ENCODE measurements at places on chromosomes 1 and 21. TPM values are rescaled to one million over a fixed set of nuclear protein-coding genes. Genes with fewer than 3 reads are reported as not detected.

DNA sequence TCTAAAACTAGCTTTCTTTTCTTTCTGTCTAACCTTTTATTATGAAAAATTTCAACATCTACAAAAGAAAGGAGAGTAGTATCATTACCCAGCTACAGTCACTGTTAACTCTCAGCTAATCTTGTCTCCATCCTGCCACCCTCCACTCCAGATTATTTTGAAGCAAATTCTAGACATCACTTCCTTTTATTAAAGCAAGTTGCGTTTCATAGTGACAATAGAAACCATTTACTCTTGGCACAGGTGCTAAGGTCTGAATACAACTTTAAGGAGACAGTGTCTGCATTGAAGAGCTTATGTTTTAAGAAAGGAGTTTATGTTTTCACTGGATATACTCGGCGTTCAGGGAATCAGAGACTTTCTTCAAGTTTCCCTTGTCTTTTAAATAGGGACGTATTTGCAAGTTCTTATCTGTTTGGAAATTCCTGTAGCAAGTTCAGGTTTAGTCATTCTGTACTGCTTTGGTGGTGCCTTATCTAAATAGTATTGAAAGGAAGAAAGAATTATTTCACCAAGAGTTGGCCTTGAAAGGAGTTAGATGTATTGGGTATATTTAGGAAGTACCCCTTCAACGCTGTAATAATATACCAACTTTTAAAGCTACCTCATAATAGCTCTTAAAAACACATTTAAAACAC lies 42.7 kb downstream of the ITSN1 start:
- no peaks in the 10 kb centered on the region for H3K36me3 ChIP-seq
- DNase-seq: no peak
- no peak overlapping the region for H3K4me3 ChIP-seq
- H3K27me3 ChIP-seq: peaks cover 15% of the 10 kb centered on the region
- no peaks in the 10 kb centered on the region for H3K4me1 ChIP-seq

- no peak for DNase-seq
- H3K4me3 ChIP-seq: no peak overlapping the region
- H3K4me1 ChIP-seq: no peaks in the 10 kb centered on the region
- H3K36me3 ChIP-seq: no peaks in the 10 kb centered on the region
- no peak overlapping the region for H3K27ac ChIP-seq
- H3K27me3 ChIP-seq: no peaks in the 10 kb centered on the region
These were observed 181.5 kb downstream of the NPHP4 start for GRCh38 chr1:5810553-5811270.

DNA sequence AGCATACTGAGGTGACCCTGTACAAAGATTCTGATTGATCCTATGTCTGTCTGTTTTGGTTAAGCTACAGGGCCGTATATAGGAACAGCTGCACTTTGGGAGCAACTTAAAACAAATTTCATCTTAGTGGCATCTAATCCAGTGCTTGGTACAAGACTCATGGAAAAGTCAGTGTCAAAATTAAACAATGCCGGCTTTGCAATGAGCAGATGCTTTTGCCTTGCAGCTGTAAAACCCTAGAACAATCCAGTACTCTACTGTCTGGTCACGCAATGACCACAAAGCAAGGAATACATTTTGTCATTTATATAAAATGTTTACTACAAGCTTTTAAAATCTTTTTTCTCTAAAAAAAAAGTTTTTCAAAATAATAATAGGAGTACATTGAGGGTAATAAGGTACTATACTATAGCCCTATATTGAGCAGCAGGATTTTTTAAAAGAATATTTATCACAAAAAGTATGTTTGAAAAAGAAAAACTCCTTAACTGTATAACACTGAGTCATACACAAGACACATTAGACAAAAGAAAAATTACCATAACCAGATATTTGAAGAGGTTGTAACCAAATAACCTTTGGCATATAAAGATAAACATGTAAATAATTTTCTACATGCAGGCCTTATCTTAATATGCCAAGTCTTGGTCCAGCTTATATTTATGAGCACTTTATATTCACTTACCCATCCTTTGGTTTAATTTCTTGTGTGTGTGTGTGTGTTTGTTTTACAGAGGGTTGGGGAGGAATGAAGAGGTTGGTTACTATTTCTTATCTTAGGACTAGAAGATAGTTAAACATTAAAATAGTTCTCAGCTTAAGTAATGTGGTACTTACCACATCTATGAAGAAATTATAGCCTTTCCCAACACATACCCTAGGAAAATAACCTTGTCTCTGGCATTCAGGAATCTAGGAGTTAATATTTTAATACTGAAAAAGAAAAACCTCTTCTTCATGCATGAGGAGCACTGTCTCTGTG lies 262.3 kb downstream of the FAF1 start:
- DNase-seq: no peak
- no peak overlapping the region for H3K4me3 ChIP-seq
- no peaks in the 10 kb centered on the region for H3K27me3 ChIP-seq
- H3K27ac ChIP-seq: no peak overlapping the region

DNA sequence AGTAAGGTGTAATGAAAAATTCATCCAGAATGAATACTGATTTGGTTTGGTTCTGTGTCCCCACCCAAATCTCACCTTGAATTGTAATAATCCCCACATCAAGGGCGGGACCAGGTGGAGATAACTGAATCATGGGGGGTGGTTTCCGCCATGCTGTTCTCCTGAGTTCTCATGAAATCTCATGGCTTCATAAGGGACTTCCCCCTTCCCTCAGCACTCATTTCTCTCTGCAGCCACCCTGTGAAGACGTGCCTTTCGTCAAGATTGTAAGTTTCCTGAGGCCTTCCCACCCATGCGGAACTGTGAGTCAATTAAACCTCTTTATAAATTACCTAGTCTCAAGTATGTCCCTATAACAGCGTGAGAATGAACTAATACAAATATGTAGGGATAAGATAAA lies 5.5 kb upstream of the SYNJ1 start:
- DNase-seq: no peak
- no peak overlapping the region for H3K27ac ChIP-seq
- peaks cover 22% of the 10 kb centered on the region for H3K36me3 ChIP-seq
- H3K4me1 ChIP-seq: peaks cover 23% of the 10 kb centered on the region
- no peaks in the 10 kb centered on the region for H3K27me3 ChIP-seq

DNA sequence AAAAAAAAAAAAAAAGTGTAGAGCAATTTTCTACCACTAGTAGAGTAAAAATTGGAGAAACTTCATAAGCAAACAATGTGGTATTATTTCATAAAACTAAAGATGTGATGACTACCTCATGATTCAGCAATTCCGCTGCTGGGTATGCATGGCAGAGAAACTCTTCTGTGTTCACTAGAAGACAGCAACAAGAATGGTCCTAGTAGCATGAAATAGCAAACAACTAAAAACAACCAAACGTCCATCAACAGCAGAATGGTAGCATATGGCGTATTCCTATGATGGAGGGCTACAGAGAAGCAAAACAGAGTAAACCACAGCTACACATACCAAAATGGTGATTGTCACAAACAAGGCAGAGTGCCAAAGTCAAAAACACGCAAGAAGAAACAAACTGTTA lies 18.9 kb downstream of the HTR1D start:
- H3K4me3 ChIP-seq: no peak overlapping the region
- H3K27me3 ChIP-seq: peaks cover 9% of the 10 kb centered on the region
- H3K36me3 ChIP-seq: no peaks in the 10 kb centered on the region
- H3K4me1 ChIP-seq: no peaks in the 10 kb centered on the region
- no peak for DNase-seq
- no peak overlapping the region for H3K27ac ChIP-seq

GRCh38 chr1:15168479-15168878 lies 14.9 kb downstream of the TMEM51 start:
- H3K36me3 ChIP-seq: no peaks in the 10 kb centered on the region
- peaks cover 4% of the 10 kb centered on the region for H3K4me1 ChIP-seq
- H3K27ac ChIP-seq: no peak overlapping the region
- no peak for DNase-seq
- no peak overlapping the region for H3K4me3 ChIP-seq

DNA sequence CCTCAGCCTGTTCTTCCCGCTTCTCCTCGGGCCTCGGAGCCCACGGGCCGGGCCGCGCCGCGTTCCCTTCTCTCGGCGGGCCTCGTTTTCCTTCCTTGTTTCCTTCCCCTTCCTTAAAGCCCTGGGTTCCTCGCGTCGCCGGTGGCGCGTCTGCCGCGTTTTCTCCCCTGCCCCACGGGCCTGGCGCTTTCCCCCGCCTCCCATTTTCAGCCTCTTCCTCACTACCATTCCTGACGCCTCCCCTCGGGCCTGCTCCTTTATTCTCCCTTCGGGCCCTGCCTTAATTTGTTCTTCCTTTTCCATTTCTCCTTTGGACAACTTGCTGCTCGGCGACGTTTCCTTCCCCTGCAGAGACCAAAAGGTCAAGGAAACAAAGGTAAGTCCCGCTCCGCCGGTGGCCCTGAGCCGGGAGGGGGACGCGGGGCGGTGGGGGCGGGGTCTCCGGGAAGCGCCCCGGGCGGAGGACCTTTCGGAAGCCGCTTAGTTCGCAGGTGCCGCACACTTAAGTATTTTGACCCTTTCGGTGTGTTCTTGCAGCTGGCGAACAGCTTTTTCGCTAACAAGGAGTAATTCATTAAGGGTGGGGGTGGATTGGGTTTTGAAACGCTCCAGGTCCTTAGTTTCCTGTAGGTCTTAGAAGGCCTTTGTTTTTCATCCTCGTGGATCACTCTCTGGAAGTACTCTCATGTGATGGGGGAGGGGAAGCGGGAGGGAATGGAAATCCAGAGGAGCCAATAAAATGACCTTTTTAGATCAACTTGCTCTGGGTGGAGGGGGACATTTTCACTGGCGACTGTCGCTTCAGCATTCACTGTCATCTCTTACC lies 780 bp downstream of the YTHDF2 start:
- H3K4me1 ChIP-seq: peaks cover 36% of the 10 kb centered on the region
- H3K27me3 ChIP-seq: no peaks in the 10 kb centered on the region
- peak overlapping the region; percentile 93 for H3K27ac ChIP-seq
- peak overlapping the region; percentile 96 for H3K4me3 ChIP-seq
- peaks cover 35% of the 10 kb centered on the region for H3K36me3 ChIP-seq

GRCh38 chr1:229095325-229095724 lies 175.6 kb upstream of the RAB4A start:
- H3K27ac ChIP-seq: no peak overlapping the region
- H3K4me1 ChIP-seq: no peaks in the 10 kb centered on the region

- H3K36me3 ChIP-seq: no peaks in the 10 kb centered on the region
- DNase-seq: no peak
- no peak overlapping the region for H3K4me3 ChIP-seq
- H3K27me3 ChIP-seq: peaks cover 3% of the 10 kb centered on the region
- peaks cover 6% of the 10 kb centered on the region for H3K4me1 ChIP-seq
These were observed 43.6 kb downstream of the PTPRU start for GRCh38 chr1:29279951-29280391.

The CRABP2 gene
- 1.4 TPM for total RNA-seq

DNA sequence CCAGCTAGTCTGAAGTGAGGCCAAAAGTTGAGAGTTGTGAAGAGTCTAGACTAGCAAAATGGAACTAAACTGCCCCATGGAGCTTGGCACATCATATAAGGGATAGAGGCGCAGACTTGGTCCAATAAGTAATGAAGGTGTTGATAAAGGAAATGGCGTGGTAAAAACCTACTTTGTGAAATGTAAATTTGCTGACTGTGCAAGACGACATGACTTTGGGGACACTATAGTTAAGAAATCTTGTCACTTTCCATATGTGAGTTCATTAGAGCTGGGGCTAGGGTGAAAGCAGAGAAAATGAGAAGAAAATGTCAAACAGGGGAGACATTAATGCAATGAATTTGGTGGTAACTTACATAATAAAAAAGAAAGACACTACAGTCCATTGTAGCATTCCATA lies 50.1 kb downstream of the CLDN17 start:
- H3K27ac ChIP-seq: no peak overlapping the region
- no peaks in the 10 kb centered on the region for H3K27me3 ChIP-seq
- DNase-seq: no peak
- H3K4me3 ChIP-seq: no peak overlapping the region
- no peaks in the 10 kb centered on the region for H3K4me1 ChIP-seq

GRCh38 chr1:182397653-182398393 lies 2.6 kb downstream of the TEDDM1 start:
- H3K27me3 ChIP-seq: peaks cover 14% of the 10 kb centered on the region
- H3K4me1 ChIP-seq: peaks cover 14% of the 10 kb centered on the region
- peaks cover 6% of the 10 kb centered on the region for H3K36me3 ChIP-seq
- no peak overlapping the region for H3K4me3 ChIP-seq
- no peak for DNase-seq

DNA sequence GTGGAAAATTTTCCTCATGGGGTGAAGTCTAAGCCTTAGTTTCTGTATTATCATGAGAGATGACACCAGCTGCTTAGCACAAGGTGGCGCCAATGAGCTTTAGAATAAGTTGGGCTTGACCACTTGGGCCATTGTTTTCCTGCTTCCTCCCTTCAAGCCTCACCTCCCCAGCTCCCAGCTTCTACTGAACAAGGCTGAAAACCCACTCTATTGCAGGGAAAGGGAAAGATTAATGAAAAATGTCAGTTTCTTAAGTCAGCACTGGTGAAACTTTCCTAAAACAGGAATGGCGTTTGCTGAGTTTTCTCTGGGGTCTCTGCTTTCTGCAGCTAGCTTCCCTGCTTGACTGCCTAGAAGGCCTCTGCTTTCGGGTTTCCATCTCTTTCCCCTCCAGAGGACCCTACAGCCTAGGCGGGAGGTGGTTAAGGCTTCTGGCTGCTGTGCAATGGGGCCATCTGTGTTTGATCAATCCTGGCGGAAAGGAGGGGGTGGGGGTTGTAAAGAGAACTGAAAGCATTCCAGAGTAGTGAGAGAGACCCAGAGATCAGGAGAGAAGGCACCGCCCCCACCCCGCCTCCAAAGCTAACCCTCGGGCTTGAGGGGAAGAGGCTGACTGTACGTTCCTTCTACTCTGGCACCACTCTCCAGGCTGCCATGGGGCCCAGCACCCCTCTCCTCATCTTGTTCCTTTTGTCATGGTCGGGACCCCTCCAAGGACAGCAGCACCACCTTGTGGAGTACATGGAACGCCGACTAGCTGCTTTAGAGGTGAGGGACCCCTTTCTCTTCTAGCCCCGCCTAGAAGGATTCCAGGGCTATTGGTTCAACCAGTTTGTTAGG lies at the start of gene OLFML3:
Gene OLFML3 (plus strand): TSS at position 612 of the 840 bp plus-strand sequence. CDS start 43 bp downstream, at position 655.
- DNase-seq: no peak
- peaks cover 43% of the 10 kb centered on the region for H3K4me1 ChIP-seq
- peaks cover 13% of the 10 kb centered on the region for H3K36me3 ChIP-seq

The ZBTB37 gene
- 9.2 TPM for total RNA-seq

DNA sequence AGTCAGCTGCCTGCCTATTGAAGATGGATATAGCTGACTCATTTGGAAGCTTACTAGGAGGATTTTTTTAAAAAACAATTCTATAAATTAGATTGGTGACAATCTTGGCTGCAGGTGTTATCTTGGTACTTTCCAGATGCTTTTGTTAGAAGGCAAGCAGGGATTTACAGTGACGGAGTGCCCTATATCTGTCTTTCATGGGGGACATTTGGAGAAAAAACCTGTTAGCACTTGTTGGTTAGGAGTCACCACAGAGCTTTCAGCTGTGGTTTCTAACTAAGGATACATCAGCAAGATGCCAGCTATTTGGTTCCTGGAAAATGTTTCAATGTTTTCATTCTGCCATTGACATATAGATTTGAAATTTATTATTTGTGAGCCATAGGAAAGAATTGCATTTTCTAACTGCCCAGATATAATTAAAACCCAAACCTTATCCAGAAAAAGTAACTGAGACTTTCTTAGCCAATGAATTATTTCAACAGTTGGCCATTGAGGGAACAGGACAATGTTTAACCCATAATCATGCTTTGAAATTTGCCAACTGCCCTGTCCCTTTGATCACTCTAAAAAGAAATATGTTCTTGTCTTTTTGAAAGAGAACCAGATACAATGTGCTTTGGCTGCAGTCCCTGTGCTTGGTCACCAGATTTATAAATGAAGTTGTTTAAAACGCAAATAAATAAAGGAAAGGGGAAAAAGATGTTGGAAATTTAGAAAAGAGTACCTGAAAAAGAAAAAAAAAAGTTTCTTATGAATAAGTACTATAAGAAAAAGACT lies 761.0 kb upstream of the CXADR start:
- no peaks in the 10 kb centered on the region for H3K36me3 ChIP-seq
- H3K27ac ChIP-seq: no peak overlapping the region
- H3K4me3 ChIP-seq: no peak overlapping the region
- DNase-seq: no peak

Measured in activated T-helper 1 cell treated with anti-CD3 and anti-CD28 coated beads, Interleukin-12 subunit alpha, Interleukin-12 subunit beta, Interleukin-2, Interleukin-4 antibody, amounts not matched to agents 30 ng/mL and 10 ng/mL and 1 ng/mL, durations not matched to agents 14 hours and 24 hours and 36 hours (primary cell).